ENCODE measurements at places on chromosomes 3 and 15.

GRCh38 chr3:26753095-26753494, 130.5 kb downstream of the LRRC3B start:
- DNase-seq: no peak

DNA sequence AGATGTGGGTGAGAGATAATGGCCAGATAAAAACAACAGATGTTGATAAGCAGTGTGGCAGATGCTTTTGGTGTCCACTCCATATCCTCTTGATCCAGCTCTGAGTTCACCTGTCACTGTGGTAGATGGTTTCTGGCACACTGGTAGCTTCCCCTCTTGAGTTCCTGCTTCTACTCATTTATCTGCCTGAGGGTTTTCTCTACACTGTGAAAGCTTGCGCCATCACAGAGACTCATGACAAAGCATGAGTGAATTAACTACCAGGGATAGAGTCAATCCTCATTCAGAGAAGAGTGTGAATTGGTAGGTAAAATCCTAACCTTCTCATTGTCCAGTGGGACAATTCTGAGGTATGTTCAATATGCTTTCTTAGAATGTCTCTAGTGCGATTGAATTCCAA, 50.0 kb upstream of the ARHGEF26 start:
- no peak for DNase-seq

- DNase-seq: no peak
These were observed 28.8 kb downstream of the KNG1 start for GRCh38 chr3:186746008-186746407.

DNA sequence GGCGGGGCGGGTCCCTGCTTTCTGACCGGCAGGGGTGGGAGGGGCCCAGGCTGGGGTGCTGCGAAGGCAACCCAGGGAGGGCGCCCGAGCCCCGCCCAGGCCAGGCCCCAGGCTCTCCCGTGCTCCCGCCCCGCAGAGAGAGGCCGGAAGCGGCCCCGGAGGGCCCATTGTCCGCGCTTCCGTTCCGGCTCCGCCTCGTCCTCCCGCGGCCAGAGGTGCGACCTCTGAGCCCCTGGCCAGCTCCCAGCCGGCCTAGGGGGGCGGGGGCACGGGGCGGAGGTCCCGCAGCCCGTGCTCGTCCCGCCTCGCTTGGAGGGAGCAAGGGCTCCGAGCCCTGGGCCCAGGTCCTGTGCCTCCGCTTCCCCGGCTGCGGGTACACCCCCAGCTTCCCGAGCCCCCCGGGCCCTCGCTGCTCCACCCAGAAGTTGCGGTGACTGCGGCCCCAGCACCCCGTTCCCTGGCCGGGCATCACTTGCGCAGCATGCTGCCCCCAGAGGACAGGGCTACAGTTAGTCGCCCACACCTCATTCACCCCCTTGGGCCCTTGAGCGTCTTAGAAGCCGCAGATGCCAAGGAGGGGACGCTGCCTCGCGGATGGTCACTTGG, 20.4 kb upstream of the PLXND1 start:
- no peak for DNase-seq

- no peak for DNase-seq
These were observed 288.9 kb downstream of the SHQ1 start for GRCh38 chr3:72559385-72559784.

- no peak for DNase-seq
These were observed 40.7 kb upstream of the PSMD6 start for GRCh38 chr3:64063983-64064438.

GRCh38 chr3:197478746-197479668, 76.8 kb downstream of the BDH1 start:
- DNase-seq: no peak

DNA sequence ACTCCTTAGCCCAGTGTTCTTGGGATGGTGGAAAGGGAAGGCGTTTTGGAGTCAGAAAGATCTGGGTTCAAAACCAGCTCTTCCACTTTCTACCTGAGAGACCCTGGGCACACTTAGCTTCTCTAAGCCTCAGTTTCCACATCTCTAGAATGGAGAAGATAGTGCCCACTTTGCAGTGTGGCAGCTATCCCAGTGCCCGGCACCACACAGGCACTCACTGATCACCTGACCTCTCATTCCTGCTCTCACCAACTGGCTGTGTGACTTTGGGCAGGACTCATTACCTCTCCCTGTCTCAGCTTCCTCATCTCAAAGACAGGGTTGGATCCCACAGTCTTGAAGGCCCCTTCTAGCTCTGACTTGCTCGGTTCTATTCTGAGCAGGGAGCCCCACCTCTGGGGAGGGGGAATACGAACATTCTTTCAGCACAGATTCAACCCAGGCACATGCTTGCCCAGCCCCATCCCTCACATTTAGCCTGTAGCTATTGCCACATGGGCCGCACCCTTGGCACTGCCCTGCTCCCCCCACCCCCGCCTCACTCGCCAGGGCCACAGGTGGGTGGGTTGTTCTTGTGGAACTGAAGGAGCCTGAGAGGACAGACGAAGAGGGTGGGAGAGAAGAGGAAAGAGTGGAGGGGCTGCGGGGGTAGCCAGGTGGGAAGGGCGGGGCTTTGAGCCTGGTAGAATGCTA, 39.2 kb downstream of the EPHB3 start:
- DNase-seq: no peak

GRCh38 chr15:39795486-39795885, 12.8 kb upstream of the FSIP1 start:
- no peak for DNase-seq

DNA sequence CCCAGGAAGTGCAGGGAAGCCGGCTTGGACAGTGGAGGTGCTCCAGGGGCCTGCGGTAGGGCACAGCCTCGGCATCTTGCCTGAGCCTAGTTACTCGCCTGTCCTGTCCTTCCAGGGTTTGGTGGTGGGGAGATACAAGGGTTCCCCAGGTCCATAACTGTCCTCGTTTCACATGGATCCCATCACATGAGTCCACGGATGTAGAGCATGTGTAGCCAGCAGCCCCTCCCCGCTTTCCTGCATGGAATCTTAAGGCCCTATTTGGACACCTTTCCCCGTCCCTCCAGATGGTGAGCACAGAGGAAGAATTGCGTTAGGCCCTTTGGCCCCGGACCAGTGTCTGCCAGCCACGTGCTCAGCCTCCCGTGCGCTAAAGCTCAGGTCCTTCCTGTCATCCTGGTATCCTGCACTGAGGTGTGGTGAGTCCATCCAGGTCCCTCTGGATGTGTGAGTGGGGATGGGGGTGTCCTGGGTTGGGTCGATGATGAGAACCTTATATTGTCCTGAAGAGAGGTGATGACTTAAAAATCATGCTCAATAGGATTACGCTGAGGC, 230.4 kb downstream of the SNRPN start:
- no peak for DNase-seq

- no peak for DNase-seq
These were observed 50.7 kb downstream of the ROPN1B start for GRCh38 chr3:126019683-126020082.

GRCh38 chr15:37898362-37898761, 36.1 kb upstream of the TMCO5A start:
- no peak for DNase-seq

DNA sequence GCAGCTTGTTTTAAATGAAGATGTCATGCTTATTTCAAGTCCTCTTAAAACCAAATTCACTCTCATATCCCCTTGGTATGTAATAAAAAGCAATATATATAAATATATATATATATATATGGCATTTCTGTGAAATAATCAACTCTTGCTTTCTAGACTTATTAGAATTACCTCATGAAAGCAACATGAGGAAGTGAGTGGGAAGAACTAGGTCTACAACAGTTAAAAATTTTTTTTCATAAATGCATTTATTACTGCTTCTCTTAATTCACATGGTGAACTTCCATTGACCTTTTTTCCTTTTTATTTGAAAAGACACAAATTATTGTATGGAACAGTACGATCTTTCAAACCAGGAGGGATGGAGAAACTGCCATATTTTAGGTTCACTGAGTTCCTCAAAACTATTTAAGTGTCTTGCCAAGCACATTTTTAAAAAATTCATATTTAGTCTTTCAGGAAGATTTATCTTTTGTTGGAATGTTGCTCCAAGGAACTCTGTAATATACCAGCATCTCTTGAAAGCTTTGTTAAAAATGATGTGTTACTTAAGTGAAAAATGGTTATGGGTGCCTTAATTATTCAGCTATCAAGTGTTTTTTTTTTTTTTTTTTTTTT, 185.2 kb downstream of the GHSR start:
- no peak for DNase-seq

All from stimulated activated CD4-positive, alpha-beta T cell treated with anti-CD3 and anti-CD28 coated beads, TNF-alpha, amount 100 ng/mL, for 1 hour (primary cell).